ENCODE measurements at places on chromosomes 7 and 10.

GRCh38 chr10:57806675-57807074, 461.0 kb downstream of the IPMK start:
- DNase-seq = no peak

DNA sequence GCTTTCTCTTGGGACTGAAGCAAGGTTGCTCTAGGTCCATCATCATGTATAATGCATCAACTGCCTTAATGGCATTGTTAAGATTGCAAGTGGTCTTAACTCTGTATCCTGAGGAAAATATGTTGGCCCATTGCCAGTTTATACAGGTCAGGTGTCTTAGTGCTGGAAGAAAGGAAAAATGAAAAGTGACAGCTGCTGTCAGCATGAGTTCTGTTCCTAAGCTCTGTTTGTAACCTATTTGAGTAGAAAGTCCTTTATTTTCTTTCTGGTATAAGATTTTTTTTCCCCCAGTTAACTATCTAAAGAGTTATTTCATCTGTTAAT, 127.2 kb downstream of the SRI start:
- no peak for DNase-seq

DNA sequence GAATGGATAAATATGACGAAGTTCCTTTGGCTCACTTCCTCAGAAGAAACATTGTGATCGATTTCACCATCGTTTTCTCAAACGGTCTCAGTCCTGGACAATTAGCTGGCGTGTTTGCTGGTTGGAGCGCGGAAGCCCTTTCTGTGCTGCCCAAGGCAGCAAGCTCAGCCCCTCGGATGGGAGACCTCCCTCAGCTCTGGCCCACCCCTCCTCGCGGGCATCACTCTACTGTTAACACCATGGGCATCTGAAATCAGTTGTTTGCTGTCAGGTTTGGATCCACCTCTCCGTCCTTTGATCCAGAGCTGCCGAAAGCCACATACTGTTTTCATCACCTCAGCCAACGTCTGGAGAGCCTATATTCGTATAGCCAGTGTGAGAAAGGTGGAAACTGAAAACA, 68.2 kb downstream of the C10orf143 start:
- DNase-seq = no peak

GRCh38 chr10:104437226-104437625, 83.6 kb downstream of the CFAP58 start:
- peak; percentile 38 for DNase-seq

- DNase-seq = peak; percentile 33
These were observed 55.2 kb downstream of the ELFN1 start for GRCh38 chr7:1725199-1725690.

GRCh38 chr7:36475381-36475780, 85.7 kb downstream of the ANLN start:
- no peak for DNase-seq

DNA sequence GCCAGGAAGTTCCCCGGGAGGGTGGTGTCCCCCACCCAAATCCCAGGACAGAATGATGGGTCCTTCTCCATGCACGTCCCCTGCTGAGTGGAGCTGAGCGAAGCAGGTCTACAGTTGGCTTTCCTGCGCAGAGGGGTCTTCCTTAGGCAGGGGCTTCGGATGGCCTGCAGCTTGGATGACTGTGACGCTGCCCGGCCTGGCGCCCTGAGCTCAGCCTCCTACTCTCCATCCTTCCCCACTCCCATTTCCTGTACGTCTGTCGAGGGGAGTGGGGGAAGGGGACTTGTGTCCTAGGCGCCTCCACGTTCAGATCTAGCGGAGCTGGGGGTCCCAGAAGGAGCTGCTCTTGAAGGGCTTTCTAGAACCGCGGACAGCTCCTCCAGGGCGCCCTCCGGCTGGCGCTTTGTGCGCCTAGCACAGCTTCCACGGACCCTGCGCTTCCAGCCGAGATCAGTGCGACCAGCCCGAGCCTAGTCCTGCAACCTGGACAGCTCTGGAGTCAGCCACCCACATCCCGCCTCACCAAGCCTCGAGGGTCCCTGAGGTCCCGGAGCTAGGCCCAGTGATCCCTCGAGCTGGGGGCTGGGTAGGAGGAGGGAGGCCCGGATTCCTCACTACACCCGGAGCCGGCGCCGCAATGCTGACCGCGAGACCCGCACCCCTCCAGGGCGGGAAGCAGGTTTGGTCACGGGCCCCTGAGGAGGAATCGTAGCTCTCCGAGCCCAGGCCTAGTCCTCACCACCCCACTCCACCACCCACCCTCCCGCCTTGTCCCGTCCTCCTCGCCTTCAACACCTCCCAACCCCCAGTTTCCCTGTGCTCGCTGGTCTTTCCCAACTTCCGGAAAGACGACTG, 1.9 kb downstream of the GRID1 start:
- DNase-seq = no peak

- no peak for DNase-seq
These were observed 278.4 kb downstream of the PHF14 start for GRCh38 chr7:11252011-11252607.

GRCh38 chr10:69506487-69506833, 55.2 kb downstream of the TSPAN15 start:
- no peak for DNase-seq

DNA sequence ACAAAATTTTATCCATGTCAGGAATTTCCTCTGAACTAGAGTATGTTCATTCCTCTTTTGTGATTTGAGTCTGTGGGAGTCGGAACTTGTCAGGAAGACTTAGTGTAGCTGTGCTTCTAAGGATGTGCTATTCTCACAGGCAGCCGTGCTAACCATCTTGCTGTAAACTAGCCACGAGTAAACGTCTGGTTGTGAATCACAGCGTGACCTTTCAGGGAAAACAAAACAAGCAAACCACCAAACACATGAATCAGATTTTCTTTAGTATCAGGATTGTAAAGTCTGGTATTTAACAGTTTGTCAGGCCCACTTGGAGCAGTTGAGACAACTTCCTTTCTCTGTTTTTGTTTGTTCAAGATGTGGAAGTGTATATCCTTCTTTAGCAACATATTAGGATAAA, 32.0 kb downstream of the AUTS2 start:
- peak; percentile 92 for DNase-seq

- no peak for DNase-seq
These were observed 481.0 kb upstream of the SEMA3A start for GRCh38 chr7:84675633-84676034.
